ENCODE measurements at places on chromosomes 5 and 9. TPM values are rescaled to one million over a fixed set of nuclear protein-coding genes. Genes with fewer than 3 reads are reported as not detected.

SRD5A1 gene
- total RNA-seq = 9.4 TPM

CCDC127 gene
- 8.4 TPM for total RNA-seq

PLAC8L1 gene
- total RNA-seq = 2.3 TPM

NME5 gene
- not detected for total RNA-seq

IFNB1 gene
- total RNA-seq = not detected

FOXD4L5 gene
- 0.63 TPM for total RNA-seq

CTXN3 gene
- not detected for total RNA-seq

GLDC gene
- total RNA-seq = not detected

CFAP90 gene
- total RNA-seq = not detected

CYSRT1 gene
- 0.30 TPM for total RNA-seq

ADGRD2 gene
- total RNA-seq = not detected

FABP6 gene
- total RNA-seq = not detected

BAAT gene
- total RNA-seq = not detected

IL5 gene
- not detected for total RNA-seq

PNPLA7 gene
- total RNA-seq = 15.7 TPM

CCDC180 gene
- total RNA-seq = 12.5 TPM

PAXX gene
- total RNA-seq = 129 TPM

BARHL1 gene
- not detected for total RNA-seq

ZDHHC11 gene
- 16.4 TPM for total RNA-seq

DOLPP1 gene
- 11.1 TPM for total RNA-seq

TMEM38B gene
- total RNA-seq = 13.9 TPM

MLANA gene
- not detected for total RNA-seq

PCDHGA9 gene
- 0.19 TPM for total RNA-seq

NAIP gene
- total RNA-seq = 23.5 TPM

C1QTNF3 gene
- 7.4 TPM for total RNA-seq

FKTN gene
- 16.1 TPM for total RNA-seq

ZFP2 gene
- 2.9 TPM for total RNA-seq

TMEM250 gene
- 38.2 TPM for total RNA-seq

SEC16A gene
- total RNA-seq = 83.4 TPM

HTR1A gene
- not detected for total RNA-seq

SPEF2 gene
- total RNA-seq = 13.2 TPM

ANXA2R gene
- total RNA-seq = 65.9 TPM

TMEM232 gene
- total RNA-seq = 1.4 TPM

STPG3 gene
- not detected for total RNA-seq

ABHD17B gene
- 24.9 TPM for total RNA-seq

CDKN2B gene
- total RNA-seq = not detected

PCDHB11 gene
- not detected for total RNA-seq

BHMT gene
- total RNA-seq = not detected

BNIP1 gene
- total RNA-seq = 8.3 TPM

DOK3 gene
- total RNA-seq = 3.7 TPM

THBS4 gene
- total RNA-seq = 0.52 TPM

SLC6A3 gene
- total RNA-seq = 0.08 TPM

PCDHGB7 gene
- total RNA-seq = 0.16 TPM

FST gene
- total RNA-seq = 0.36 TPM

CCIN gene
- not detected for total RNA-seq

NPM1 gene
- 1,305 TPM for total RNA-seq

SLC34A3 gene
- total RNA-seq = not detected

EFNA5 gene
- not detected for total RNA-seq

LCN1 gene
- not detected for total RNA-seq

RECK gene
- 12.1 TPM for total RNA-seq

IRX2 gene
- total RNA-seq = not detected

CCL21 gene
- total RNA-seq = not detected

NR5A1 gene
- not detected for total RNA-seq

SH2D3C gene
- 45.1 TPM for total RNA-seq

PIK3R1 gene
- 91.4 TPM for total RNA-seq

ELAVL2 gene
- not detected for total RNA-seq

CAMK2A gene
- total RNA-seq = not detected

Measured in naive thymus-derived CD8-positive, alpha-beta T cell (primary cell).